ENCODE measurements at places on chromosomes 7 and 10.

- no peak for DNase-seq
Observed at GRCh38 chr10:1126461-1126860, 70.3 kb downstream of the WDR37 start.

DNA sequence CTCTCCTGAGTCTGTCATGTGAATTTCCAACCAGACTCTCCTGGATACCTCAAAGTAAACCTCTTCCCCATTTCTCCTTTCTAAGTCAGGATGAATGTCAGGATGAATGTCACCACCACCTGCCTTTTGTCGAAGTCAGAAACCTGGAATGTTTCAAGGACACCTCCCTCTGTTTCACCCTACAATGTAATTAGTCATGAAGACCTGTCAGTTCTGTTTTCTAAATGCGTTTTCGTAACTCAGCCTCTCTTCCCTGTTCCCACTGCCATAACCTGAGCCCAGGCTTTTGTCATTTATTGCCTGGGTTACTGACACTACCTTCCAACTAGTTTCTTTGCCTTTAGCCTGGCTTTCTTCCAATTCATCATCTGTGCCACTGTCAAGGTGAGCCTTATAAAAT lies 5.5 kb upstream of the STN1 start:
- no peak for DNase-seq

- no peak for DNase-seq
Observed at GRCh38 chr10:124245191-124245590, 151.8 kb upstream of the CHST15 start.

GRCh38 chr7:115066634-115067033 lies 144.7 kb downstream of the MDFIC start:
- DNase-seq = peak; percentile 39

DNA sequence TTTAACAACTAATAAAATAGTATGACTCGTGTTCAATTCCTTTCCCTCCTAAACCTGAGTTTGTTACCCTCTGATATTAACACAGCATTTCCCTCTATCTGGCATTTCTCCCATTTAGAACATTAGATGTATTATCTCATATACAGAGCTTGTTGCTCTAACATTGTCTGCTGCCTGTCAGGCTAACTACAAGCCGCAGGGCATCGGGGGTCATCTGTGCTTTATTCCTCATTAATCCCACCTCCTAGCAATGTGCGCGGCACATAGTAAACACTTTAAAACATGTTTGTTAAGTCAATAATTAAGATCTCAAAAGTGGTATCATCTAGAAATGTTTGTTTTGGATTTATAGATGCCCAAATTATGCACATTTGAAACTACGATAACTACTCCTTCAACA lies 52.9 kb upstream of the NEBL start:
- no peak for DNase-seq

- no peak for DNase-seq
Observed at GRCh38 chr7:54465095-54465494, 77.1 kb upstream of the VSTM2A start.

DNA sequence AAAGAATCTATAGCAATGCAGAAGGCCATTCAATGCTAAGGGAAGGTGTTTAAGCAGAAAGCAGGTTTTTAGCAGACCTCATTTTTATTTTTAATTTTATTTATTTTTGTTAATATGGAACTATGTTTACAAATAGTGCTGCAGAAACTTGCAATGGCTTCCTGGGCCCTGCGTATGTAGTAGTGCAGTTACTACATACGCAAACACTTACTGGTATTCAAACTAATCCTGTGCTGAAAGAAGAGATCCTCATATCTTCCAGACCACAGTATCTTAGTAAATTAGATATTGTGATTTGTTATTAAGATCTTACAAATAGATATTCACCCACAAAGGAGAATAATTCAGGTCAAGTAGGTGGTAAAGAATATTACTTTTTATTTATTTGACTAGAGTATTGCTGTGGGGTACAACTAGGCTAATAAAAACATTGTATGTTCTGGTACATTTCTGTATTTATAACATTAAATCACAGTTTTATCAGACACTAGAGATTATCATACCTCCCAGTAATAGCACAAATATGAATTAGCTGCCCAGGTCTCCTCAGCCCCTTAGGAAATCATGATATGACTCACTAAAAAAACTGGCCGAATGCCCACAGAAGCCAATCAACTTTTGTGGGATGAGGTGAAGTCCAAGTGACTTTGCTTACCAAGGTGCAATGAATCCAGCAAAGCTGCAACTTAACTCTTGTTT lies 57.6 kb downstream of the RNLS start:
- DNase-seq = peak; percentile 78
